ENCODE measurements at places on chromosomes 6 and 20.

- no peak for DNase-seq
Observed at GRCh38 chr6:72622094-72622940, 453 bp downstream of the KCNQ5 start.

DNA sequence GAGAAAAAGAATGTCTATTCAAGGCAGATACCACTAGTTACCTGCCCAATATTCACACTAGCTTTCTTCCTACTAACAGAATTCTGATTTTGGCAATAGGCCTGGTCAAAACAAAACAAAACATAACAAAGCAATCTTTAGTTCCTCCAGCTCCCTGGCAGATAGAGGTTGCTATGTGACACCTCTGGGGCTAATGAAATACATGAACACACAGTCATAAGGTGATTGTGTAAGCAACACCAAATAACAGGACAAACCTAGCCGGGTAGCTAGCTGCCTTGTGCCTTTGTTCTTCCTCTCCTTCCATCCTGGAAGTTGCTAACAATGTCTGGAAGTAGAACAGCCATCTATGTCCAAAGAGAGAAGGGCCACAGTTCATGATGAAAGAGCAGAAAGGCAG, 6.0 kb upstream of the HMGN3 start:
- no peak for DNase-seq

DNA sequence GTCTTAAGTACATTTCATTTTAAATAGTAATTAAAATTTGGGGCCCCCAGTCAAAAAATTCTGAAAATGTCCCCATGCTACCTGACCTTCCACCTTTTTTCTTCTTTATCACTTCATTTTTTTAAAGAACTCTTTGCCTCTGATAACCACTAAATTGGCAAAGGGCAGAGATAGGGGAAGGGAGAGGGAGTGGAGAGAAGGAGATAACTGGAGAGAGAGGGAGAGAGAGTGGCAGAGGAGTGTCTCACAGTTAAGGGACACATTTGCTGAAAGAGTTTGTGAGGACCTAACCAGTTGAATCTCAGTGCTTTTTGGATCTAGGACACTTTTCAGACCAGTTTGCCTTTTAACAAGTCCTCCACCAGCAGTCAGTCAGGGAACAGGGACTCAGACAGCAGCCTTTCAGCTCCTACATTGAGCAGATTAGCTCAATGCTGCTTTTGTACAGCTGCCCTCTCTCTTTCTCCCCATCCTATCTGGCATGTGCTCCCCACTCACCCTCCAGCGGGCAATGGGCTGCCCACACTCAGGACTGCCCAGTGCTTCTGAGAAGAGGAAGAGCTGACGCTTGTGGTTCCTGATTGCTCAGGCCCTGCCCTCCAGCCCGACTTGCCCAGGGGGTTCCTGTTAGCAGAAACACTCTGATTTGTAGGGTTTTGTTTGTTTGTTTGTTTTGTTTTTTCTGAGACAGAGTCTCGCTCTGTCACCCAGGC, 14.4 kb downstream of the ARMC2 start:
- no peak for DNase-seq

- DNase-seq = no peak
Observed at GRCh38 chr20:25459916-25460535, 52.6 kb downstream of the GINS1 start.

DNA sequence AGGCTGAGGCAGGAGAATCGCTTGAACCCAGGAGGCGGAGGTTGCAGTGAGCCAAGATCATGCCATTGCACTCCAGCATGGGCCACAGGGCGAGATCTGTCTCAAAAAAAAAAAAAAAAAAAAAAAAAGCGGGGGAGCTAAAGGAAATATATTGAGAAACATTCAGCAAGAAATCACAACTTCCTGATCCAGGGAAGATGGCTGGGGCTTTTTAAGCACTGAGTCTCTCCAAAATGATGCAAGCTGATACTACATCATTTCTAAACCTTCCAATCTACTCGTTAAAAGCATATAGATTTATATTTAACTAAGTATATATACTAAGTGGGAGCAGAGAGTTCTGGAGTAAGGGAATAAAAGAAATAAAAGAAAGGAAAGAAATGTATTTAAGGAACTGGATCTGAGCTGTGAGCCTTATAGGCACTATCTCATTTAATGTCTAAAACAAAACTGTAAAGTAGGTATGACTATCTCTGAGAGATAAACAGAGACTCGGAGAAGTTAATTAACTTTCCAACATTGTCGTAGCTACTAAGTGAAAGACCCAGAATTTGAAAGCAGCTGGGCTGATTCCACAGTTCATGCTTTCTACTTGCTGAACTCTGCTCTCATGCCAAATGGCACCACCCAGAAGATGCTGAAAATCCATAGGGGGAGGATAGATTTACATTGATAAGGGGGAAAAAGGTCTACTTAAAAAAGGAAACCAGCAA, 215.0 kb upstream of the MARCKS start:
- no peak for DNase-seq
